ENCODE measurements at places on chromosomes 2 and 18. TPM values are rescaled to one million over a fixed set of nuclear protein-coding genes. Genes with fewer than 3 reads are reported as not detected.

DNA sequence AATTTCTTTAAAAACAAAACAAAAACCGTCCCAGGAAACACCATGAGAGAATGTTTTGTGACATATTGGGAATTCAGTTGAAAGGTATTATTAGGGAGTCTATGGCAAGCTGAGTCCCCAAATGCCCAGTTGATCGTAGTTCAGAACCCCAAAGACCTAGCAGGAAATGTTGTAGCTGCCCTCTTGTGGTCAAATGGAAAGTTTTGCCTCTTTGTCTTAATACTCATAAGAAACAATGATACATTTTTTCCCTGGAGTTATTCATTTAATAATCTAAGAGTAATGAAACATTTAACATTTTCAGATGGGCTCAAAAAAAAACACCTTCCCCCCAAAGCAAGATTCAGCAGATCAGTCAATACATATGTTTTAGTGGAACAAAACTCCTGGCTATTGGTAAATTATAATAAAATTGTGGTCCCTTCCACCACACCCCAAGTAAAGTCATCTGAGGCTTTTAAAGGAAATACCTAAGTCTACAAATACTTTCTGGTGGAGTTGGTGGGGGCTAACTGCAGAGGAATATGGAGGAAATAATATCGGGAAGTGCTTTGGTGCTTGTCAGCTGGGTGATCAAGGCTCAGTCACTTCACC, 37.8 kb upstream of the EFEMP1 start:
- H3K27ac ChIP-seq = no peak overlapping the region
- DNase-seq = no peak
- peaks cover 2% of the 10 kb centered on the region for H3K27me3 ChIP-seq
- H3K4me3 ChIP-seq = no peak overlapping the region

- DNase-seq = no peak
- H3K4me3 ChIP-seq = no peak overlapping the region
- no peaks in the 10 kb centered on the region for H3K36me3 ChIP-seq
- H3K27ac ChIP-seq = no peak overlapping the region
These were observed 13.6 kb downstream of the SPEG start for GRCh38 chr2:219448099-219448775.

The CD226 gene
- total RNA-seq = 126 TPM

- peaks cover 93% of the 10 kb centered on the region for H3K36me3 ChIP-seq
- H3K4me3 ChIP-seq = no peak overlapping the region
- no peaks in the 10 kb centered on the region for H3K27me3 ChIP-seq
- peaks cover 81% of the 10 kb centered on the region for H3K4me1 ChIP-seq
These were observed 73.6 kb downstream of the DPP4 start for GRCh38 chr2:162000431-162000830.

The BMP10 gene
- not detected for total RNA-seq

Data from activated CD4-positive, alpha-beta T cell treated with anti-CD3 and anti-CD28 coated beads, Interleukin-2, amount 10 ng/mL, durations not matched to agents 7 days and 5 days (primary cell).